ENCODE measurements at places on chromosomes 6 and 20.

- DNase-seq = no peak
These were observed 35.0 kb upstream of the ZFAND3 start for GRCh38 chr6:37784585-37784967.

GRCh38 chr6:792662-793061 is 99.7 kb upstream of the EXOC2 start:
- DNase-seq = no peak

GRCh38 chr6:9745476-9745875 is 669.4 kb downstream of the TFAP2A start:
- no peak for DNase-seq

- DNase-seq = no peak
These were observed at the start of gene MOCS1 for GRCh38 chr6:39934131-39934757. TSS of gene MOCS1 (minus strand) at chr6:39934462. CDS start at chr6:39934417, 45 bp downstream.

- DNase-seq = no peak
These were observed 233.6 kb downstream of the ATXN1 start for GRCh38 chr6:16527691-16528090.

DNA sequence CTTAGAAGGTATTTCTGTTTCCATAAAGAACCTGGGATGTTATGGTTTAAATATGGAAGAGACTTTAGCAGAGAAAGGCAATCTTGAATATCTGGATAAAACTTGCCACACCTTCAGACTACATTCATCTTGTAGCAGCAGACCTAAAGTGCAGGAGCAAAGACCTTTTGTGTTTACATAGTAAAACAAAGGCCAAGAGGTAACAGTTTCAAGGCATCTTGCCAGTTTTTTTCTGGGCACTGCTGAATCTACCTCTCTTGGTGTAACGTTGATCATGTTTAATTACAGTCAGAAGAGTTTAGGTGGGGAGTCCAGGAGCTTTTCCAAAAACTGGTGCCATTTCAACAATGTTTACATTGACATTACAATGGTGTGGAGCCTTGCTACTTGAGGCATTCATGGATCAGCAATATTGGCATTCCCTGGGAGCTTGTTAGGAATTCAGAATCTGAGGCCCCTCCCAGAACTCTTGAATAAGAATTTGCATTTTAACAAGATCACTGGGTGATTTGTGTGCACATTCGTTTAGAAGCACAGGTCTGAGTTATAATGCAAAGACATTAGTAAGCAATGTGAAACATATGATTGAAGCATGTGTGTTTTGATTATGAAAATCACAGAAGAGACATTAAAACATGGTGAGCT is 94.5 kb downstream of the F13A1 start:
- no peak for DNase-seq

DNA sequence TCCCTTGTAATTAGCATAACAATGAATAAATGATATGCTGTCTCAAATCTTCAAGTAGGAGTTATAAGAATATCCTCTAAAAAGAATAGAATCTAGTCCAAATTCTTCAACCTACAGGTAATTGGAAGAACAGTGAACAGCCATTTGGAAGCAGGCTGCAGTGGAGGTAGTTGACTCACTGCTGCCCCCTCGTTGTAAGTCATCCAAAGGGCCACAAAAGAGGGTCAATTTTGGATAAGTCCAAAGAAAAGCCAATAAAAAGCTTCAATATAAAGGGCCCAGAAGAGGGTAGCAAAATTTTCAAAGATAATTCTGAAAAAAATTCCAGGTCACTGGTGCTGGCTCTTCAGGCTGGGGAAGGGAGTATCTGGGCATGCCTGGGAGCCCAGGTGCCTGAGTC is 60.8 kb upstream of the SSTR4 start:
- peak; percentile 20 for DNase-seq

DNA sequence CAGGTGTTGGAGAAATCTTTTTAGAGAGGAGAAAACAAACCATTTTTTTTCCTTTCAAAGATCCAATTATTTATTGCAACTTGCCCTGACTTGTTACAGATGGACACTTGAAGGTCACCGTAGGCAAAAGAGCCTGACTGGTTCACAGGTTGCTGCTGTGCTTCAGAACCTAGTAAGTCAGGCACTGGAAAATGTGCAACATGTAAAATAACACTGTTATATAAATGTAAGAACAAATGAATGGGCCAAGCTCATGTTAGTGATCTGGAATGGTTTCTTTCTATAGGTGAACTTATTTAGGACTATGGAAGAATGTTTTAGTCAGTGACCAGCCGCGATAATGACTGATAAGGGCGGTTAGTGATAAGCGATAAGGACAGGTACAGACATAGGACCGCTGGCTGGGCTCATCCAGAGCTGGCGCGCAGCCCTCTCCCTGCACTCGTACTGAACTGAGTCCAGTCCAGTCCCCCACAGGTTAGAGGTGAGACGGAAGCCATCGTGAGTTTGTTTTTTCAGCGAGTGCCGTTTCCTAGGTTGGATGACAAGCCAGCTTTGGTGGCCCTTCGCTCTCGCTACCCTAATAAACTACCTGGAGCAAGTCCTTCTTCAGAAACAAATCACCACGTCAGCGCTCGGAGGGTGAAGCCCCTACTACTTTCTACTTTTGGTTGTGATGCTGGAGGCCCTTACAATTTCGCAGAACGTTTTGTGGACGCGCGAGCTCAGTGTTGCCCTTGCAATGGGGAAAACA is 94.4 kb upstream of the PRDM1 start:
- DNase-seq = peak; percentile 3

GRCh38 chr20:60137657-60138245 is 179.5 kb downstream of the CDH26 start:
- peak; percentile 46 for DNase-seq

DNA sequence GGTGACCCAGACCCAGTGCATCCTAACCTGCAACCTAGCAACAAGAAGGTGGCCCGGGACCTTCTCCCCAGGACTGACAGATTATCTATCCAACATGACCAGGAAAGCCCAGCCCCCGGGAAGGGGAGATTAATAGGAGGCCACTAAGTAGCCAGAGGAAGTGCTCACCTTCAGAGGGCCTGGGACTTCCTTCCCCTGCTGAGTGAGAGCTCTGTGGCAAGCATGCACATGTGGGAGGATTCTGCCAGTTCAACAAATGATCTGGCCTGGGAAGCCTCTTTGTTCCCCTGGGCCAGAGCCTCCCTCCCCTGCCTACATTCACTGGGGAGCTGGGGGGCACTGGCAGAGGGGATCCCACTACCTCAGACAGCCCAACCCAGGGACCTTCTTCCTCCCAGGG is 39.6 kb downstream of the SHLD1 start:
- no peak for DNase-seq

- no peak for DNase-seq
These were observed 99.0 kb upstream of the LGSN start for GRCh38 chr6:63418741-63419140.
